ENCODE measurements at places on chromosomes 5 and 9. TPM values are rescaled to one million over a fixed set of nuclear protein-coding genes. Genes with fewer than 3 reads are reported as not detected.

The BICD2 gene
- 38.6 TPM for total RNA-seq

The WDR31 gene
- 2.6 TPM for total RNA-seq

The DROSHA gene
- 50.9 TPM for total RNA-seq

The NIM1K gene
- 6.0 TPM for total RNA-seq

The TEK gene
- 65.6 TPM for total RNA-seq

The GLDC gene
- 1.7 TPM for total RNA-seq

The DMRTA1 gene
- total RNA-seq, result 1.8 TPM

The CBY3 gene
- not detected for total RNA-seq

The CDH9 gene
- total RNA-seq, result not detected

The PCDHGA11 gene
- 2.6 TPM for total RNA-seq

The CTXN3 gene
- not detected for total RNA-seq

The TAF11L5 gene
- total RNA-seq, result not detected

The FOXD4L4 gene
- 0.23 TPM for total RNA-seq

The FAM169A gene
- 0.84 TPM for total RNA-seq

The LCP2 gene
- 83.1 TPM for total RNA-seq

The ANKRD55 gene
- 0.49 TPM for total RNA-seq

The COL23A1 gene
- 2.0 TPM for total RNA-seq

The MEGF10 gene
- total RNA-seq, result 0.26 TPM

The SPOCK1 gene
- total RNA-seq, result 4.0 TPM

The ZNF462 gene
- 25.4 TPM for total RNA-seq

The DOCK2 gene
- total RNA-seq, result 65.4 TPM

The SPINK6 gene
- total RNA-seq, result not detected

The OMD gene
- total RNA-seq, result 6.5 TPM

The INSL4 gene
- not detected for total RNA-seq

The ADAMTS2 gene
- total RNA-seq, result 16.4 TPM

The SUB1 gene
- total RNA-seq, result 142 TPM

The INSL6 gene
- not detected for total RNA-seq

The RFESD gene
- 3.7 TPM for total RNA-seq

The CSF2 gene
- 7.1 TPM for total RNA-seq

The PRLR gene
- 1.6 TPM for total RNA-seq

The SPATA31A3 gene
- total RNA-seq, result not detected

The GAS1 gene
- 16.8 TPM for total RNA-seq

The AGPAT2 gene
- total RNA-seq, result 117 TPM

The VLDLR gene
- 23.1 TPM for total RNA-seq

The DMRT2 gene
- 0.46 TPM for total RNA-seq

The KLHL3 gene
- total RNA-seq, result 6.8 TPM

The RMI1 gene
- 5.4 TPM for total RNA-seq

The CRAT gene
- 22.8 TPM for total RNA-seq

The SPATA31A7 gene
- not detected for total RNA-seq

The KLHL9 gene
- total RNA-seq, result 22.2 TPM

The BTNL3 gene
- not detected for total RNA-seq

The SLC6A7 gene
- total RNA-seq, result not detected

The CCDC187 gene
- 0.09 TPM for total RNA-seq

The ECSCR gene
- 47.2 TPM for total RNA-seq

The ADAMTS6 gene
- 2.3 TPM for total RNA-seq

The EIF4E1B gene
- not detected for total RNA-seq

The FOXD4L5 gene
- total RNA-seq, result 0.41 TPM

The KIF4B gene
- 0.17 TPM for total RNA-seq

Measured in upper lobe of right lung (tissue), 1 donor.